ENCODE measurements at places on chromosomes 5 and 9. TPM values are rescaled to one million over a fixed set of nuclear protein-coding genes. Genes with fewer than 3 reads are reported as not detected.

The IL13 gene
- total RNA-seq, result not detected

The ELP1 gene
- total RNA-seq, result 18.3 TPM

The STPG3 gene
- not detected for total RNA-seq

- no peak for DNase-seq
These were observed 45.5 kb upstream of the SPATA31E1 start for GRCh38 chr9:87836951-87837705.

DNA sequence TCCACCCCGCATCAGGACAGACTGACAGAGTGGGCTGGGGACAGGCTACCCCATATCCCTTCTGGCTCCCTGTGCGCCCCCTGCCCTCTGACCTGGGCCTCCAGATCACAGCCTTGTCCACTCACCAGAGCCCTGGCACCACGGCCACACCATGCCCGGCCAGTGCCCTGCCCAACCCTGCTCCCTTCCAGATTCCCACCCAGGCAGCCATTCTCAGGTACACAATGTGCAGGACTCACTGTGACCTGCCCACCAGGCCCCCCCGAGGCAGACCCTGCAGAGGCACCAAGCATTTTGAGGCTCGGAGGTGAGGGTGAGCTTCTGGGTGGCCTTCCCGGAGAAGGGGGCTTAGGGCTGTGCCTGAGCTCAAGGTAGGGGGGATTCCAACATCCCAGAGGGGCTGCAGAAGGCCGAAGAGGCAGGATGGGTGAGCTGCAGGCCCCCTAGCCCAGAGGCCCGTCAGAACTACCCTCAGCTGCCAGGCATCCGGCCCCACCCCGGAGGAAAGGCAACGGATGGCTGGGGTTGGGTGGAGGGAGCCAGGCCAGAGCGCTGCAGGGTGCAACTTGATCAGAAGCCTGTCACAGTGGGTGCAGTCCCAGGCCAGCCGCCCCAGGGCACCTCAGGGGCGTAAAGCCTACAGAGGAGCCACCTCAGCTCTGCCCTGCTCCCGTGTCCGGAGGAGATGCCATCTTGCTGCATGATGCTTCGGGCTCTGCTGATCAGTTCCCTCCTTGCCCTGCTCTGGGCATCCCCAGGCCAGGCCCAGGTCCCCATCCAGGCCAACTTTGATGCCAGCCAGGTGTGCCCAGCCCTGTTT lies at the start of gene LCNL1:
Gene LCNL1 (plus strand): TSS at position 762 of the 820 bp plus-strand sequence. CDS start 594 bp downstream, outside the sequence.
- no peak for DNase-seq

DNA sequence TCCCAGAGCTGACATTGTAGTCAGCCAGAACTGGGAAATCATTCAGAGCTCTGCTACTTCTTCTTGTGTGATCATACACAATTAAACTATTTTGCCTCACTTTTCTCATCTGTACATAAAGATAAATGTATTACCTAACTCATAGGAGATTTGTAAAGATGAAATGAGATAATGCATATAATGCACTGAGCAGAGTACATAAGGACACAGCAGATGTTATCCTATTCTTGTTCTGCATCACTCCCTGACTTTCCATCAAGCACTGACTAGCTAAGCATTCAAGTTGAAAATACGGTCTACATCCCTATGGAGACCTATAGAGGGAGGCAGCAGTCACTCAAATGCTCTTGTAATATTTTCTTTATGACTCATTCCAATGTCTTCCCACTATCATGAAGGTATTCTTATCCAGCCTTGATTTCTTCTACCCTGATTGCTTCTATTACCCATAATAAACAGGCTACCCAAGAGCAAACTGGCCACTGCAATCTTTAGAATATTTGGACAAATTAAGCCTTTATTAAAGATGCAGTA lies 16.3 kb upstream of the PRR16 start:
- no peak for DNase-seq

GRCh38 chr5:72013766-72014624 lies 93.3 kb upstream of the MAP1B start:
- DNase-seq, result no peak

- no peak for DNase-seq
These were observed 62.5 kb upstream of the RNF130 start for GRCh38 chr5:180133971-180134508.

- DNase-seq, result no peak
These were observed 13.2 kb upstream of the LHX2 start for GRCh38 chr9:123998278-123998925.

DNA sequence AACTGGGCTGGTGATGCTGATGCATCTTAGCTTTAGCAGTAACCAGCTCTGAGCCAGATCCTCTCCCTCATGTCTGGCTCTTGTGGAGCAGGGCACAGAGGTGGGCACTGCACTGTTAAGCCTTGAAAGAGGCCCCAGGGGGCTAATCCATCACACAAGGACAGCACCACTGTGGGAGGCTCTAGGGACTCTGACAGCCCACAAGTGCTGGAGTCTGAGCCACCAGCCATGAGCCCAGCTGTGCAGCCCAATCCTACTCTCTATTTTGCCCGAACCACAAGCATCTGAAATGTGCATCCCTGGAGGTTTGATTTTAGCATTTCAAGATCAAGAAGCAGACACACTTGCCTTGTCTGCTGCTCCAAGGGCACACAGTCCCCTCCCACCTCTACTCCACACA lies 407.1 kb upstream of the TRPC7 start:
- no peak for DNase-seq

DNA sequence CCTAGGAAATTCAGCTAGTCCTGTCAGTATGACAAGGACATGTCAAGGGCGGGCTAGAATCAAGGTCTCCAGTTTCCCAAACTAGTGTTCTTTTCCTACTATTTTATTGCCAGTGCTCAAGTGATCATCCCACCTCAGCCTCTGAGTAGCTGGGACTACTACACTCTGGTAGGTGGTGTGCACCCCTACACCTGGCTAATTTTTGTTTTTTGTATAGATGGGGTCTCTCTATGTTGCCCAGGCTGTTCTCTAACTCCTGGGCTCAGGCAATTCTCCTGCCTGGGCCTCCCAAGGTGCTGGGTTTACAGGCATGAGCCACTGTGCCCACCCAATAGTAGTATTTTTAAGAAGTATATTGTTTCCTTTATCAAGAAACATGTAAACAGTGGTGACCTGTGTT lies 54.0 kb downstream of the C9orf85 start:
- DNase-seq, result no peak

DNA sequence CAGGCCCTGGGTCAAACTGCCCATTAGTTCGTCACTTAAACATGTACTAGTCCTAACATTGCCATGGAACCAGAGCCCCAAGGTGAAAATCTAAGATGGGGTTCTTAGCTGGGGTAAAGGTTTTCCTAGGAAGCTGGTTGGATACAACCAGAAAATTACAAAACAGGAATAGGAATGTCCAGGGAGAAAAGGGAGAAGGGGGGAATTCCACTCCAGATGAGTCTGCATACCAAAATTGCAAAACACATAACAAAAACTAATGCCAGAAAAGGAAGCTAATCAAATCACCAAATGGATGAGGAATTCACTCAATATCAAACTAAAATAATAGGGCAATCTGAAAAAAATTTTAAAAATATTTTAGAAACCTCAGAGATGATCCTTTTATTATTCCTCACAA lies 396.2 kb downstream of the EFNA5 start:
- DNase-seq, result no peak

GRCh38 chr9:33263131-33264002 lies 1.1 kb downstream of the BAG1 start:
- DNase-seq, result no peak

GRCh38 chr9:76213751-76214150 lies 180.5 kb downstream of the RFK start:
- no peak for DNase-seq

DNA sequence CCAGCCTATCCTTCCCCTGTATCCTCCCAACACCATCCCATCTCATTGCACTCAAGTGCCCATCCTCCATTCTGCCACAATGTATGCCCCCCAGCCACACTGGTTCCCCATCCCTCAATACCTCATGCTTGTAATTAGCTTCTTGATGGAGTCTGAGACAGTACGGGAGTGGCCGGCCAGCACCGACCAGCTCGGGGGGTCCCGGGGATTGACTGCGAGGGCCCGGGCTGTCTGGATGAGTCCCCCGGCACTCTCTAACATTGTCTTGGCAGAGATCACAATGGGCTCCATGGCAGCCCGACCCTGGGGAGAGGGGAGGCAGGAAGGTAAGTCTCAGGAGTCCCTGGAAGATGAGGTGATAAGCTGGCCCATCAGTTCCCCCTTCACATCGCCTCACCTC lies 17.2 kb upstream of the TPM2 start:
- no peak for DNase-seq

- DNase-seq, result no peak
These were observed 1325.0 kb upstream of the DMAC1 start for GRCh38 chr9:9124616-9125015.

DNA sequence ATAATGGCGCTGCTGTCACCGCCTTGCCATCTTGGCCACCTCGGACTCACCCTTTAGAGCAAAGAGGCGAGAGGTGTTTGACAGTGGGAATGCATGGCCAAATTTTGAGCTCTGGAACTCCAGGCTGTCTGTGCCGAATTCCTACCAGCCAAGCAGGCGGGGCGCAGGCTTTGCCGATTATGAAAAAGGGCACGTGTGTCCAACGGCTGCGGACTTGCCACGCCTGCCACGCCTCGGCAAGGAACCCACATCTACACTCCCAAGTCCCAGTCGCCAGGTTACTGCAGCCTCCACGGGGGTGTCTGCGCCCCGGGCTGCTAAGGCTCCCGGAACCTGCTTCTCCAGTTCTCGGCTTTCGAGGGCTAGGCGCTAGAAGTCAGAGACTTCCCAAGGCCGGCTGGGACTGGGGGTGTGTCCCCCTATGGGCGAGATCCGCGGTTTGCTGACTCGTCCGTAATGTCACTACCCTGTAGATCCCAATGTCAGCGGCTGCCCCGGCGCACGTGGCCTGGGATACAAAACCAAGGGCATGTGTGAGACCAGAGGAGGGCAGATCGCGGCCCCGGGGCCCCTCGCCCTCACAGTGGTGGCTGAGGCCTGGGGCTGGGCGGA lies 2.8 kb downstream of the NPR3 start:
- peak; percentile 72 for DNase-seq
